ENCODE measurements at places on chromosomes 4 and X. TPM values are rescaled to one million over a fixed set of nuclear protein-coding genes. Genes with fewer than 3 reads are reported as not detected.

TKTL2 gene
- not detected for polyA plus RNA-seq

GRCh38 chr4:152860046-152860445, 76.1 kb upstream of the FHDC1 start:
- no peak for DNase-seq

SPATA4 gene
- 0.40 TPM for polyA plus RNA-seq

GRCh38 chrX:122135070-122135469, 1049.0 kb upstream of the GRIA3 start:
- DNase-seq, result peak; percentile 14

GRCh38 chr4:182853731-182854330, 63.4 kb downstream of the DCTD start:
- no peak for DNase-seq

DNA sequence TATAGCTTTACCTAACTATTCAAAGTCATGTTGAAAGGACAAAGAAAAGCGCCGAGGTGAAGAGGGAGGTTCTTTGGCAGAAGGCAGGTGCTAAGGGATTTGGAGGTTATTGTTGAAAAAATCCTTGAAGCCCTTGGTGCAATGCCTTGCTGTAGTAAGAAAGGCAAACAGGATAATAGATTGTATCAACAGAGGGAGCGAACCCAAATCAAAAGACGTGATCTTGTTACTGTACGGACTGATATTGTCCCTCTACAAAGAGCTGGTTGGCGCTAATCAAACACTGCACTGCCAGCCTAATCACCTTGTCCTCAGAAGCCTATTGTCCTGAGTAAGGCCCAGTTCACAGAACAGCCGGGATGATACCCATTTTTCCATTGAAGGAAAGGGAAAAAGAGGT, 182.9 kb downstream of the ZIC3 start:
- DNase-seq, result no peak

GRCh38 chr4:48227662-48228061, 42.0 kb downstream of the TEC start:
- no peak for DNase-seq

SMIM14 gene
- polyA plus RNA-seq, result 15.0 TPM

DNA sequence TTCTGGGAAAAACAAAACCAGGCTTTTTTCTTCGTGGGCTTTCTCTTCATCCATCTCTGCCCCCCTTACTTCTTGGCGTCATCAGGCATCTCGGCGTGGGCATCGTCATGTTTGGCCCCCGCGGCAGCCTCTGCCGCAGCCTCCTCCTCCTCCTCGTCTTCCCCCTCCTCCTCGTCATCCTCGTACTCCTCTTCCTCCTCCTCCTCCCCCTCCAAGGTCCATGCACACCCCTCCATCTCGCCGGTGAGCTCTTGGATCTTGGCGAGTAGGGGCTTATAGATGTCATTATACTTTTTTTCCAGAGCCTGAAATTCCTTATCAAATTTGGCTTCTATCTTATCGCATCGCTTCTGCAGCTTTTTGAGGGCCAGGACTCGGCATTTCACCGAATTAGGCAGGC, 488 bp downstream of the NAP1L5 start:
- DNase-seq, result peak; percentile 29

CYTL1 gene
- 5.6 TPM for polyA plus RNA-seq

AKAP4 gene
- 1.0 TPM for polyA plus RNA-seq

- no peak for DNase-seq
These were observed 36.0 kb downstream of the ADGRG2 start for GRCh38 chrX:19086102-19086772.

GRCh38 chr4:21366312-21366711, 582.3 kb downstream of the KCNIP4 start:
- no peak for DNase-seq

DNA sequence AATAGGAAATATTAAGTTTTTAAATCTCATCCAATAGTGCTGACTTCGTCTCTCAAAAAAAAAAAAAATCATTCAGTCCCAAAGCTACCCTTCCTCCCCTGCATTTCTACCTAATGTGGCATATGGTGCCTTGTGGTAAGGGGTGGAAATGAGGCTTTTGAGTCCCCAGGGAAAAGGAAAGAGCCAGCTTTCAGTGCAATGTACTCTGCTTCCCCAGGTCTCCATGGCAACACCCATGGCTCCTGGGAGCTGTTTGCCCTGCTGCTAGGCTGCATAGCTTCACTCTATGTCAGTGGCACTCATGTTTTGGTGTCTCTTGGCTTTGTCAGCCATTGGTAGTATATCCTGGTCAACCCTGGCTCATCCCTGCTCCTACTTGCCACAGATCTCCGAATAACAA, 175.9 kb downstream of the SLC39A8 start:
- DNase-seq, result no peak

DNA sequence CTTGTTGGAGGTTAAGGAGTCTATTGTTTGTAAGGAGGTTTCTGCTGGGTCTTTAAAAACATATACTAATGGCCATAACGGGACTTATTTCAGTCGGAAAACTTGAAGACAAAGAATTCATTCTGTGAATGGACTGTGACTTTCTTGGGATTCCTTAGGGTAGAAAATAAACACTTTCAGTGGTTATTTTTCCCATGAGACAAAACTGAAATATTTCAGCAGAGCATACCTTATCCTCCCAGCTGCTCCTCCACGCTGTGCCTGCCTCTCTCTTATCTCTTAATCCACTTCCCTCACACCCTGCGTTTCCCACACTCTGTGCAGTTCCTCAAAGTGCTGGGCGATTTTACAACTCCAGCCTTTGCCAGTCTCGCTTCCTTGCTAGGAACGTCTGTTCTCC, 47.1 kb upstream of the SORBS2 start:
- DNase-seq, result no peak

SRP72 gene
- 67.6 TPM for polyA plus RNA-seq

- DNase-seq, result peak; percentile 7
These were observed 404.2 kb downstream of the KCNIP4 start for GRCh38 chr4:21544415-21544814.

UGT8 gene
- 0.28 TPM for polyA plus RNA-seq

- no peak for DNase-seq
These were observed 22.7 kb downstream of the JADE1 start for GRCh38 chr4:128832243-128832625.

- DNase-seq, result no peak
These were observed 25.2 kb downstream of the LEF1 start for GRCh38 chr4:108143515-108143914.

DNA sequence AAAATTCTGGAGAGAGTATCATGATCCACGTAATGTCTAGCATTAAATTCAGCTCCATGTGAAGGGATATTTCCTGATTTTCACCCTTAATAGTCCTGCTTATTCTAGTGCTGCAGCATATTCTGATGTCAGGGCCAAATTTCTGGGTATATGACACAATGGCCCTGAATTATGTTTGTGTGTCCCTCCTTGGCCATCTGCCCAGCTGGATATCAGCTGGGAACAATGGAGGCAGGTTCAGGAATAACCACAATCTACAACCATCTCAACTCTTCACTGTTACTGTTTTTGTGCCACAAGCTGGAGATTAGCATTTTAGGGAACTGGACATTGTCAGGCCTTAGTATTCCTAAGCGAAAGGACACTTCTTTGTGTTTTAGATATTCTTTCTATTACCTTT, 3.5 kb downstream of the GLRB start:
- no peak for DNase-seq

- DNase-seq, result no peak
These were observed 29.6 kb downstream of the SATL1 start for GRCh38 chrX:85213792-85214530.

SATL1 gene
- polyA plus RNA-seq, result 0.43 TPM

DNA sequence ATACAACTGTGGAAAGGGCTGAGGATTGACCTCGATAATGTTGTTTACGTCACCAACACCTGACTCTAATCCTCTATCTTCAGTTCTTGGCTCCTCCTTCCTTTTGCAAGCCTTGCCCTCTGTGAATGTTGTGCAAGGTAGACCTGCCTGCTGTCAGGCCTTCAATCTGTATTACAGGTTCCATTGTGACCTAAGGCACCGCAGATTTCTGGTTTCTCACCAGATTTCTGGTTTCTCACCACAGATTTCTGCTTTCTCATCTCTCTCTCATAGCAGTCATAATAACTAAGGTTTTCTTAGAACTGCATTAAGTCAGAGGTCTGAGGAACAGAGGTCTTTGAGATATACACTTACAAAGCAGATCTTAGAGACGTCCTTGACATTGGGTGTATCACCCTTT, 51.5 kb upstream of the ETNPPL start:
- DNase-seq, result no peak

GRCh38 chr4:31598639-31599038, 878.5 kb downstream of the PCDH7 start:
- no peak for DNase-seq

GRCh38 chr4:170270628-170271027, 180.9 kb upstream of the AADAT start:
- no peak for DNase-seq

PRRG3 gene
- polyA plus RNA-seq, result 37.6 TPM

AMER1 gene
- 6.2 TPM for polyA plus RNA-seq

TRO gene
- polyA plus RNA-seq, result 127 TPM

GRCh38 chrX:135535077-135535940, 14.8 kb downstream of the INTS6L start:
- peak; percentile 27 for DNase-seq

DNA sequence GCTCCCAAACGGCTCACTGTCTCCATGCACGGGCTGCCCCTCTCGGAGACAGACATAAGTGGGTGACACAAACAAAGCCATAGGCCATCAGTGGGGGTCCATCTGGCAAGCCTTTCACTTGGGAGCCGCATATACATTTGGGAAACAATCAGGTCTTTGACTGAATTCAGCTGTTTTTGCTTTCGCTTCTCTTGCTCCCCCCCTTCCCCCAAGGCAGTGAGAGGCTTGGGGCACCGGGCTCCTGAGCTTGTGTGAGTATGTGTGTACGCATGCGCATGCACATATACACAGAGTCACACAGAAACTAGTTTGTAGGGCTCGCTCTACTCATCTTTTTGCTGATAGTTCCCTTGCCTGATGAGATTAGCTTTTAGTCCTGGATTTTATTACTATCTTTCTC, 284.4 kb downstream of the AFF2 start:
- DNase-seq, result no peak

- DNase-seq, result peak; percentile 51
These were observed 52.4 kb upstream of the TMEM33 start for GRCh38 chr4:41882625-41883347.

DNA sequence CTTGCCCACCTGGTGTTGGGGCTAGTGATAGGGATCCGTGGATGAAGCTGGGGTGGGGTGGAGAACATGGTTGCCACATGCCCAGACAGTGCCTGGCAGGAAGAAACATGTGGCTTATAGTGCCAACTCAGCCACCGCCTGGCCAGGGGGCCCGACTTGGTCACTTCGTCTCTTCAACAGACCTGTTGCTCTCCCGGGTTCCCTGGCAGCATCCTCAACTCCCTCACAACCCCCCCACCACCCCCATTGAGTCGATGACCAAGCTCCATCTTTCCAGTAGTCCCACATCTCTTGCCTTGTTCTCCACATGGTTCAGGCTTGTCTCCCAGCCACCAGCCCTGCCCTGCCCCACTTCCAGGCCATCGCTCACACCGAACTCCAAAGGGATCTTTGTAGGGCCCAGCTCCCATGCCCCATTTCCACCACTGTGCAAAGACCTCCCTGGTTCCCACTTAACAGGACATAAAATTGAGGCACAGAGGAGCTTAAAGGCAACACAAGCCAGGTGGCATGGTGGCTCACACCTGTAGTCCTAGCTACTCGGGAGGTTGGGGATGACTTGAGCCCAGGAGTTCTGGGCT, 7.8 kb downstream of the PNCK start:
- DNase-seq, result no peak

SPANXC gene
- polyA plus RNA-seq, result not detected

- DNase-seq, result no peak
These were observed 40.9 kb downstream of the TEX13A start for GRCh38 chrX:105179644-105180043.

DNA sequence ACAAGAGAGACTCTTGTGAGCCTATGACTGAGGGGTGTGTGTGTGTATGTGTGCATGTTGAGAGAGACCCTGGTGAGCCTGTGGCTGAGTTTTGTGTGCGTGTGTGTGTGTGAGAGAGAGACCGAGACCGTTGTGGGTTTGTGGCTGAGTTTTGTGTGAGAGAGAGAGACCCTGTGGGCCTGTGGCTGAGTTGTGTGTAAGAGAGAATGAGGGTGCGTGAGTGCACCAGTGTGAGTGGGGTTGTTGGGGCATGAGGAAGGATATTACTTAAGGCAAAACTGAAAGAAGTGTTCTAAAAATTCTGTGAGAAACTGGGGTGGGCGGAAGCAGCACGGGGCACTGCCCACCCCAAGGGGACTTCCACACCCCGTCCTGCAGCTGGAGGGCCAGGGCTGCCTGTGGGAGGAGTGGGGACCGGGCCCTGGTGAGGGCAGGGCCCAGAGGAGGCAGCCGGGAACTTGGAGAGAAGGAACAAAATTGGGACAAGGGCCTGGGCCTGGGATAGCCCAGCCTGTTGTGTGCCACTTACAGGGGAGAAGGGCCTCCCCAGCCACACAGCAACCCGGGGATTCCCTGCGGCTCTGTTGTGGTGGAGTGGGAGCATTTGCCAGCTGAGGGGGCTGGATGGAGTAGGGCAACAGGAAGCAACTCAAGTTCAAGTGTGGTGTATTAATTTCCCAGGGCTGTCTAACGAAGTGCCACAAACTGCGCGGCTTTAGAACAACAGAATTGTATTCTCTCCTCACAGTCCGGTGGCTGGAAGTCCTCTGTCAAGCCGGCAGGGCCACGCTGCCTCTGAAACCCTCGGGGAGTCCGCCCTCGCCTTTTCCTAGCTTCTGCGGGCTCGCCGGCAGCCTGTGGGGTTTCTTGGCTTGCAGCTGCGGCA, 22.1 kb downstream of the TMEM131L start:
- no peak for DNase-seq

Measured in hindlimb muscle (tissue), 1 donor.